ENCODE measurements at places on chromosomes 6 and 20. TPM values are rescaled to one million over a fixed set of nuclear protein-coding genes. Genes with fewer than 3 reads are reported as not detected.

GRCh38 chr6:85484948-85485347, 35.1 kb downstream of the NT5E start:
- DNase-seq, result no peak

DNA sequence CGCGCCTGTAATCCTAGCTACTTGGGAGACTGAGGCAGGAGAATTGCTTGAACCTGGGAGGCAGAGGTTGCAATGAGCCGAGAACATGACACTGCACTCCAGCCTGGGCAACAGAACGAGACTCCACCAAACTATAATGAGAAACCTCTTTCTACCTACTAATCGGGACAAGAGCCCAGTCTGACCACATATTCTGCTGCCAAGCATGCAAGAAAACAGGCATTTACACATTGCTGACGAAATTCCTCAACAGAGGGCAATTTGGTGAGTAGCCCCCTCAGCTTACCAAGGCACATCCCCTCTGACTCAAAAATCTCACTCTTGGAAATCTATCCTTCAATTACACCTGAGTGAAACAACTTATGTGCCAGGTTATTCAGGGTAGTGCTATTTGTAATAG, 81.2 kb downstream of the SLC23A2 start:
- no peak for DNase-seq

TNF gene
- 25.0 TPM for total RNA-seq

GRCh38 chr20:12989586-12990115, 19.1 kb upstream of the SPTLC3 start:
- DNase-seq, result no peak

All from CD4-positive, alpha-beta memory T cell (primary cell).